Psoas muscle (tissue), 8 donors: ENCODE measurements at places on chromosomes 11 and 22. TPM values are rescaled to one million over a fixed set of nuclear protein-coding genes. Genes with fewer than 3 reads are reported as not detected.

- DNase-seq: no peak
Measured at GRCh38 chr11:33828604-33829429, 54.5 kb upstream of the FBXO3 start.

GRCh38 chr11:58742140-58742539 lies 10.4 kb upstream of the GLYAT start:
- no peak for DNase-seq

GRCh38 chr11:2766166-2766565 lies 66.4 kb upstream of the KCNQ1OT1 start:
- DNase-seq: no peak

DNA sequence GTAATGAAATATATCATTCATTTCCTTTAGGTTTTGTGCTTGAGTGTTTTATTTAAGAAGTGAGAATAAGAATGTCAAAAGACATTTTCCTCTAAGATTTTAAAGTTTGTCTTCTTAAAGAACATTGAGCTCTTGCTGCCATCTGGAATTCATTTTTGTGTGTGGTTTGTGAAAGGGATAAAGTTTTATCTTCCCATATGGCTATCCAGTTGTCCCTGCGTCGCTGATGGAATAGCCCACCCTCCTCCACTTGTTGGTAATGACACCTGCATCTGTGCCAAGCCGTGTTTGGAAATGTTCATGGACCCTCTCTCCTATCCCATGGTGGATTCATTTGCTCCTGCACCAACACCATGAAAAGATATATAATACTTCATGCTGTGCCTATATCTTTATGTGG lies 901.5 kb downstream of the BRD1 start:
- DNase-seq: no peak

- DNase-seq: no peak
Measured at GRCh38 chr22:35960854-35961253, 67.8 kb downstream of the RBFOX2 start.

GRCh38 chr11:9625162-9625561 lies 38.7 kb upstream of the SWAP70 start:
- no peak for DNase-seq

DNA sequence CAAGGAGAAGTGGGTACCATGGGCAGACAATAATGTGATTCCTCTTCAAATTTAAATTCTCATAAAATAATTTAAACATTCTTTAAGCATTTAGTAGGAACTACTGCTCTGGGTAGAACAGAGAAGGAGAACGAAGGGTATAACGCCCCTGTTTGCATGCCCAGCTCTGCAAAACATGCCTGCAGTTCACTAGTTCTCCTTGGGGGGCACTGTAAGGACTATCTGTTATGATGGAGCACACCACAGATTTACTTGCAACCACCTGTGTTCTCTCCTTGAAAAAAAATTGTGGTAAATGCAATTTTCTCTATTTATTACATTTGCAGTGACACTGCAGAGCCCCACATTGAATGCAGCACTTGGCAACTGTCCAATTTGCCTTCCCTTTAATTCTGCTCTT lies 100.3 kb downstream of the GUCY1A2 start:
- DNase-seq: no peak

GRCh38 chr11:86769219-86769618 lies 31.1 kb upstream of the PRSS23 start:
- DNase-seq: no peak

DNA sequence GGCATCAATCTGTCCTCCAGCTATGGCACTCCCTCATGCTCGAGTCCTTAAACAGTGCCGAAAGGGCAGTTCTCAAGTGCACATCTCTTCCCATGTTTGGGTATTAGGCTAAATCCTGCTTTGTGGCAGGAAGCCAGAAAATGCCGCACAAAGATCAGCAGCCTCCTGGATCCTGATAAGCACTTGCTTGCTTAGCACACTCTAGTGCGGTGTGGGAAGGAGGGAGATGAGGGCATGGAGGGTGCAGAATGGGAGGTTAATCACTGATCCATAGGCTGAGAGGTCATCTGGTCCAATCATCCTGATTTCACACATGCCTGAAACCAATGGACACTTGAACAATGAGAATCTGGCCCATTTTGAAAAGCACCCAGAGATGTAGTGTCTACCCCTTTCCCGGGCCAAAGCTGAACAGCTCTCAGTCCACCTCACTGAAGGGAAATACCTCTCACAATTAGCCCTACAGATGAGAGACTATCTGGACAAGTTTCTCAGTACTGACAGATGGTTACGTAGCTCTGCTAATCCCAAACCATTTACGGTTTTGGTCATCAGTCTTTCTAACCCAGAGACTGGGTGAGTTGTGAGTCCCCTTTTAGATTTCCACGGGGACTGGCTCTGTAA lies 29.8 kb upstream of the CHRM4 start:
- no peak for DNase-seq

- DNase-seq: peak; percentile 74
Measured at GRCh38 chr11:65551572-65552387, 6.4 kb downstream of the LTBP3 start.

- peak; percentile 52 for DNase-seq
Measured at GRCh38 chr11:926341-926916, 759 bp downstream of the AP2A2 start.

- DNase-seq: no peak
Measured at GRCh38 chr11:115760461-115761320, 256.5 kb upstream of the CADM1 start.

- DNase-seq: no peak
Measured at GRCh38 chr11:20933958-20934357, 264.6 kb downstream of the NELL1 start.

DNA sequence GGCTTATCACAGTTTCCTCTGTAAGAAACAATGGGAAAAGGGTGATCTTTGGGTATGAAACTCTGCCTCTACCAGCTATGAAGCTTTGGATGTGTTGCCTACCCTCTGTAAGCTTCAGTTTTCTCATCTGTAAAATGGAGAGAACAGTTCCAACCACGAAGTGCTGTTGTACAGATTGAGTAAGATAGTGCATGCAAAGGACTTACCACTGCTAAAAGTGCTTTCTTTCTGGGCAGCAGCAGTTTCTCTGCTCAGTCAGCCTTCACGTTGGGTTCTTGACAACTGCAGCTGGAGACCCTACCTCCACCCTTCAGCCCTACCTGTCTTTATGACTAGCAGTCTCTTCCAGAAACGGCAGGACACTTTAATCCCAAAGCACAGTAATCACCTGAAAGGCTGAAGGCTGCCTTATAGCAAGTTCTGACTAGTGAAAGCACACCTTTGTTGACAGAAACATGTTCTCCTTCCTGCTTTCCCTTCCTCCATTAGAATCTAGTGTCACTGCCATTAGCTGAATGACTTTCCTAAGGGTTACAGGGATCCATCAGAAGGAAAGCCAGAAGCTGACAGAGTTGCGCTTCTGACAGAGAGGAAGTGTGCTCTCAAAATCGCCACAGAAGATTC lies 91.4 kb downstream of the RPL27A start:
- DNase-seq: no peak

- no peak for DNase-seq
Measured at GRCh38 chr11:125111001-125111342, 454 bp downstream of the TMEM218 start.

- no peak for DNase-seq
Measured at GRCh38 chr11:22780952-22781593, 48.5 kb downstream of the SVIP start.

DNA sequence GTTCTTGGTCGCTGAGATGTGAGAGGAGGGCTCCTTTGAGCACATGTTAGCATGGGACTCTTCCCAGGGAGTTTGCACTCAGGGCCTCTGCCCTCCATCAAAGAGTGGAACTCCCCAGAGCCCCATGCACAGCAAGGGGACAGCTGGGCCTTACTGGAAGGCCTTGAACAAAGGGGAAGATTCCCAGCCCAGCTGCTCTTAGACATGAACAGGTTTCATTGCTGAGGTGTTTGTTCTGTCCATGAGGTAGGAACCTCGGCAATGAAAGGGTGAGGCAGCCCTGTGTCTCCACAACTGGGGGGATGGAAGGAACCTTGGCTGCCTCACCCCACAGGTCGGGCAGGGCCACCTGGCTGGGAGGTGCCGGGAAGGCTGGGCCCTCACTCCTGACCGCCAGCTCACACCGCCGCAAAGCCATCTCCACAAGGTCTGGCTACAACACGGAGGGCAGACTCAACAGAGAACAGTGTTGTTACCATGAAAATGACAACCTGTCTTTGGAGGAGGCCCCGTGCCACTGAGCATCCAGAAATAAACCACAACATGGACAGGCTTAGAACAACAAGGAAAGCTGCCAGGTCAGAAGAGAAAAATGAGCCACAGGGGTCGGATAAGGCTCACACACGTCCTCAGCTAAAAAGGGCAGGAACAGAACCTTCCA lies 3.2 kb downstream of the DERL3 start:
- DNase-seq: no peak

DNA sequence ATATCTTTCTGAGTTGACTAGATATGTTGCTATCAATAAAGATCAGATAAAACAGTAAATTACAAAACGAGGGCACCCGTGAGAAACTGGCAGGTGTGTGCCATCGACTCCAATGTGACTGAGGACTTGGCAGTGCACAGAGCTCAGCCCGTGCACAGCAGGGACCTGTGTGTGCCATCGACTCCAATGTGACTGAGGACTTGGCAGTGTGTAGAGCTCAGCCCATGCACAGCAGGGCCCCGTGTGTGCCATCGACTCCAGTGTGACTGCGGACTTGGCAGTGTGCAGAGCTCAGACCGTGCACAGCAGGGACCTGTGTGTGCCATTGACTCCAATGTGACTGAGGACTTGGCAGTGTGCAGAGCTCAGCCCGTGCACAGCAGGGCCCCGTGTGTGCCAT lies 347.2 kb upstream of the B3GAT1 start:
- no peak for DNase-seq

DNA sequence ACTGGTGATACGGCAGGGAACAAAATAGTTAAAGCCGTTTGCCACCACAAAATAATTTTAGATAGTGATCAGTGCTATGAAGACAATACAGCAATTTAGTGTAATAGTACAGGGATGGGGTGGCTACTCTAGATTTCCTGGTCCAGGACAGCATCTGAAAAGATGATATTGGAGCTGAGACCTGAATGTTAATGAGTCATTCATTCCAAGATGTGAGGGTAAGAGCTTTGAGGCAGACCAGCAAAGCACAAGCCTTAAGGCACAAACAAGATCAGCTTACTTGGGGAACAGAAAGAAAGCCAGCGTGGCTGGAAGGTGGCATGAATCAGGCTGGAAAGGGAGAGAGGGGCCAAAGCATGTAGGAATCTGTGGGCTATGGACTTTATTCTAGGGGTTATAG lies 132.3 kb downstream of the TRIM44 start:
- no peak for DNase-seq

The SYCE3 gene
- not detected for total RNA-seq

The OR51B2 gene
- not detected for total RNA-seq

The PLAAT3 gene
- 78.9 TPM for total RNA-seq

The TTC28 gene
- 12.1 TPM for total RNA-seq

The GLYATL2 gene
- total RNA-seq: not detected

The TSPAN4 gene
- total RNA-seq: 22.1 TPM

The USP2 gene
- total RNA-seq: 75.8 TPM

The FGF19 gene
- total RNA-seq: not detected
